ENCODE measurements at places on chromosomes 11 and 22.

DNA sequence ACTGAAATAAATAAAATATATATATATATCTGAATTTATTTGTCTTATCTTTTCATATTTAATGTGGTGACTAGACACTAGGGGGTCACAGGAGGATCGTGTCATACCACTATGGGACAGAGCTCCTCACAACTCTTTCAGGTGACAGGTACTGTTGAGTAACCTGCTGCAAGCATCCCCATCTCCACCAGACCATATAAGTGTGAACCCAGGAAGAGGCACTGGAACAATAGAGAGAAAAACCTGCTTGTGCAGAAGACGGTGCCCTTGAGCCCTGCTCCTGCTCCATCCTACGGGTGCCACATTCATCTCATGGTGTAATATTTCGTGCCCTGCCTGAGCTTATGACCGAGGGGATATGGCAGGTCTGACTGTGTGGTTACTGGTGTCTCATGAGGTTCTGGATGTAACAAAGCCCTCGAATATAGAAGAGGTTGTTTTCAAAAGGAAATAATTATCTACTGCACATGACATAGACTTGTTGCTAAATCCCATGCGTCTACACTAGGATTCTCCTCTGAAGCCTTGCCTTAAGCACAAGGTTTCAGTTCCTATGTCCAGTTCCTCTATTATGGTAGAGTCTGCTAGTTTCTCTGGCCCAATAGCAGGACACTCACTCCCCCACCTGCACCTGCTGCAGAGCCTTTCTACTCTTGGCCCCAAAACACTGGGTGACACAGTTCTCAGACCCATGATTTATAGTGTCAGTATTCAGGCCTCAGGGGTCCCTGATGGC, 70.4 kb downstream of the GGTLC2 start:
- DNase-seq, result no peak

GRCh38 chr11:111298413-111299100, at the start of gene POU2AF3:
Gene POU2AF3, plus strand, starts transcription at chr11:111298546. Its CDS starts 36 bp downstream, at chr11:111298582.
- no peak for DNase-seq

DNA sequence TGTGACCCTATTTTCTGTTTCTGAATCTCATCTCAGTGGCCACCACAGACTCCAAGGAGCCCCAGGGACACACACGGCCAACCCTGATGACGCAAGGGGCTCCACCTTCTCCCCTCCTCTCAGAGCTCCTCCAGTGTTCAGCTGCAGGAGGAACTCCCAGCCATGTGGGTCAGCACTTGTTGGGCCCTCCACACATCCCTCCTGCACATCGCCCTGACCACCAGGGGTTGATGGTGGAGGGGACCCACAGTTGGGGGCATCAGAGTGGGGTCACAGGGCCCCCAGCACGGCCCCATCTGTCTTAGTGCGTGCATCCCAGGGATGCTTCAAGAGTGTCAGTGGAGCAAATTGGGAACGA, 499.6 kb downstream of the BRD1 start:
- no peak for DNase-seq

DNA sequence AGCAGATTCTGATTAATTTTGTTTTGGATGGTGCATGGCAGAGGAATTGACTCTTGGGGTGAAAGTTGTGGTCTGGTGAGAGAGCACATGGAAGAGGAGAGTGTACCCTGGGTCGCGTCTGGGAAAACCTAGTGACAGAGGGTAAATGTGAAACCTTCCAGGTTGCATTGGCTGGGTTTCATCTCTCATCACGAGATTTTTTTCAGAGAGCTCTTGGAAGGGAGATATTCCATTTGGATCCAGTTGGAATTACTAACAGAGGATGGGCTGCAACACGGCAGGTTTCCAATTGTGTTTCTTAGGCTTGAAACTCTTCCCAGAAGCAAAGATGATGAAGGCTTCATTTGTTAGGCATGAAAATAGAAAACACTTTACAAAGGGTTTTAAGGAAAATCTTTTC, 109.7 kb upstream of the MTMR2 start:
- no peak for DNase-seq

DNA sequence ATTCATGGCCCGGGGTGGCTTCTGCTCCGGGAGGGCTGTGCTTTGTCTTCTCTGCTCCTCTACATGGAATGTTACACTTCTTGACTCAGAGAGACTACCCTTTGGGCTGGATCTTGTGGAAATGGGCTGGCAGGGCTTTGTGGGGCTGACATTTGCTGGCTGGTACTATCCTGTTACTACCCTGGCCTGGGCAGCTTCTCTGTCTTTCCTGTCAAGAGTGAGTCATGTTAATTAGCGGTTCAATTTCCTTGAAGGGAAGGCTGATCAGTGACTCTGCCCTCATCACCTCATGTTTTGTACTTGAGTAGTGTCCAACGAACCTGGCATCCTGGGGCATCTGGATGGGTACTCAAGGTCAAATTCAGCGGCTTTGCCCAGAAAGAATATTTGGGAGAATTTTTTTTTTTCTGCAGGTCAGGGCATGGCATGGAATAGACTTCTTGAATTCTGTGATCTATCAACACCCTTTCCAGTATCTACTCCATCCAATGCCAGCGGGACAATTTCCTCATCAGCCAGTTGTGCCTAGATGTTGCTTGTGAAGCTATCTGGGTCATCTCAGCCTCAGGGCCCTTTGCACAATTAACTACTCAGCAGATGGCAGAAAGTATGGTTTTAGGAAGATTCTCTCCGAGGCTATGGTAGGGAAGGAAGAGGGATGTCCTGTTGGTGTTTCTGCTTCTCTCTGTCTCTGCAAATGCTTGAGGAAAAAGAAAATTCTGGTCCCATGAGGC, 140.5 kb upstream of the PLET1 start:
- DNase-seq, result no peak

GRCh38 chr22:49666146-49666809, 161.4 kb downstream of the BRD1 start:
- no peak for DNase-seq

DNA sequence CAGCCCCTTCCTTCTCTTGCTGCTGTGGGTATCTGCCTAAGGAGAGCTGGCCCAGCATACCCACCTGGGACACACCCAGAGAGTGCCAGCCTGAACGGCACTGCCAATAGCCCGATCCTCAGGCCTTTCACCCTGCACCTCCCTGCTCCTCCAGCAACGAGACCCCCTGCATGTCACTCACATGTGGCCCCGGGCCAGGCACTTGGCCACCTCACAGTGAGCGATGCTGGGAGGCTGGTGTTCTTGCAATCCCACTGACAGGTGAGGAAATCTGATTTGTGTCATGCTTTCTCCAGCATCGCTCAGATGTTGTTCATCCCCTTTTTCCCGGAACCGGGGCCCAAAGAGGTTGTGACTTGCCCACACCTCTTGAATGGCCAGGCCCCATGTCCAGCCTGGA, 20.5 kb downstream of the DAGLA start:
- DNase-seq, result no peak

DNA sequence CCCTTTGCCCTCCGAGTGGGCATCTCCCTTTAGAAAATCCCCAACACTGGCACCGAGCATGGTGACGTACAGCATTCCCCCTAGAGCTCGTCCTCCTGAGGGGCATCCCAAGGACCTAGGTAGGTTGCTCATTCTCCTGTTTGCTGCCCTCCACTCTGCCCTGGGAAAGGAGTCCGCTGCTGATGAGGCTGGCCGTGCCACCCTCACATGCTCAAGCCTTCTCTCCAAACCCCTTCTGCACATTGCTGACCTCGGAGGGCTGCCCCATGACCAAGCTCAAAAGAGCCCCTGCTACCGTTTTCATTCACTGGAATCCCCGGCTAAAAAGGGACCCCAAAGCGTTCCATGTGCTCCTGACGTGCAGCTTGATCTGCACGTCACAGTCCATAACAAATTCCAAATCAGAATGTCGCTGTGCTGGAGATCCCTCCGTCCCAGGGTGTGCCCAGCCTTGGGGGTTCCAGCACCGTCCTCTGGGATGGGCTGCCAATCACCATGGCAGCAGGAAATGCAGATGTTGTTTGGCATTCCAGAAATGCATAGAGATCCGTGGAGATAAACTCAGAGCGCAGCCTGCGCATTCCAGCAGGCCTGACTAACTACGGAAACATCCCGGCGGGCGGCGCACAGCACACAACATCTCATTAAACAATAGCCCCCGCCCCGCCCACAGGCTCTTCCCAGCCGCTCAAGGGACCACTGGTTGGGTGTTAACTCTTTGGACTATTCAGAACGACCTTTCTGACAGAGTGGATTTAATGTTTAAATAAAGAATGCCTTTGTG, 26.3 kb upstream of the GNB1L start:
- DNase-seq, result no peak

GRCh38 chr11:15200696-15201095, 86.0 kb downstream of the INSC start:
- no peak for DNase-seq

DNA sequence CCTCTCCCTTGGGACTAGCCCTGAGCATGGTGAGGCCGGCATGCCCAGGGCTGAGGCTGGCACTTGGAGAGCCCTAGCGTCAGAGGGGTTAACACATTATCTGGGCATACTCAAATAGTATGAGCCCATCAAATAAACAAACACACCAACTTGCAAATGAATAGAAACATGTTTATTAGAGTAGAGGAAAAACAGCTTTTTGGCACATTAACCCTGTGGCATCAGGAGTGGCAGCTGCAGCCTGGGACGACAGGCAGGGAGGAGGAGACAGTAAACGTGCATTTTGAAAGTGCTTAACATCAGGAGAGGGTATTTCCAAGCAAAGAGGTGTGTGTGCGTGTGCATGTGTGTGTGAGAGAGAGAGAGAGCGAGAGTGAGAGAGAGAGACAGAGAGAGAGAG, 684.9 kb downstream of the NTM start:
- no peak for DNase-seq

- peak; percentile 78 for DNase-seq
These were observed 178.6 kb downstream of the CNTN5 start for GRCh38 chr11:99199341-99199740.

DNA sequence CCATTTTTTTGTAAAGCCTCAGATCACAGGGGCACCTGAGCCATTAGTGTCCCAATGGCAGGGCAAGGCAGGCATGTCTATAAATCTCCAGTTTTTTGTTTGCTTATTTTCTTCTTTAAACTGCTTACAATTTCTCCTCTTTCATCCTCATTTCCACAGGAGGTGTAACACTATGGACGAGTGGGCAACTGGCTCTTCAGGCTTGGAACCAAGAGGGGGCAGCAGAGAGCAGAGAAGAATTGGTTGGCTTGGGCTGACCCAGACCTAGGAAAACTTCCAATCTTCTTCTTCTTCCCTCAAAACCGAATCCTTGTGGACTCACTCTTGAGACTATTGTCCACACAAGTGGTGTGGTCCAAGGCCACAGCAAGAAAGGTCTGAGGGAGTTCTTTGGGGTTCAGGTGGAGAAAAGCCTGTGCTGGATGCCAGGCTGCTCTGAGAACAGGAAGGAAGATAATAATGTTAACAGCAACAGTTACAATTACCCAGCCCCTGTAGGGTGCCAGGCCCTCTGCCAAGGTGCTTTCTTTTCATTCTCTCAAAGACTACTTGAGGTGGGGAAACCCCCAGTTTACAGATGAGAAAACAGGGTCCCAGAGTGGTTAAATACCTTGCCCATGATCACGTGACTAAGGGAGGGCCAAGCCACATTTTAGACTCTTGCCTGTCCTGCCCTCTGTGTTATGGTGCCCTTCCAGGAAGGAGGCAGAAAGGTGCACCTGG, 70.7 kb upstream of the E2F8 start:
- DNase-seq, result peak; percentile 61

DNA sequence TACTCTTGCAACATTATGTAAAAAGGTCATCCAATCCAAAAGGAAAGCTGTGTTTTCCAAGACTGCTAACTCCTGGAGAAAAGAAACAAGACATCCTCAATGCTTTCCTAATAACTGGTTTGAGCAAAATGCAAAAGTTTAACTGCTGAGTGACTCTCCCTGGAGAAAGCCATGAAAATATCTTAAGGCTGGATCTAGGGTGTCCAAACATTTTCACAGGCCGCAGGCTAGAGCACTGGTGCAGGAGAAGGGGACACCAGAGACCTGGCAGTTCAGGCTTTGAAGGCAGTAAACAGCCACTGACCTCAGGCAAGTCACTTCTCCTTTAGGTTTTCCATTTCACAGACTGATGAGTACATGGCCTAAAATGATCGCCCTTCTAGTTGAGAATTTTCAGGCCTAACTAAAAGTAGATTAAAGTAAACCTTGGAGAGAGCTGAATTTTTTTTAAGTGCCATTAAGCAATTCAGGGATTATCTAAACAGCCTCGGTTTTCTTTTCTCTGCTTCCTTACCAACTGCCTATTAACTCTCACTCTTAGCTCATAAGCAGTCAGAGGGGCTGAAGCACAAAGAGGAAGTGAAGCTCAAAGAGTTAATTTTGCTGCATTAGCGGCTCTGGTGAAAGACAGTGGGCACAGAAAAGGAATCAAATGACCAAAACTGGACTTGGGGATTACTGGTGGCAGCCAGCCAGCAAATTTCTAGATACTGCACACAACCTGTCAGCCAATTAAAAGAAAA, 2.3 kb downstream of the CHKA start:
- DNase-seq, result no peak

DNA sequence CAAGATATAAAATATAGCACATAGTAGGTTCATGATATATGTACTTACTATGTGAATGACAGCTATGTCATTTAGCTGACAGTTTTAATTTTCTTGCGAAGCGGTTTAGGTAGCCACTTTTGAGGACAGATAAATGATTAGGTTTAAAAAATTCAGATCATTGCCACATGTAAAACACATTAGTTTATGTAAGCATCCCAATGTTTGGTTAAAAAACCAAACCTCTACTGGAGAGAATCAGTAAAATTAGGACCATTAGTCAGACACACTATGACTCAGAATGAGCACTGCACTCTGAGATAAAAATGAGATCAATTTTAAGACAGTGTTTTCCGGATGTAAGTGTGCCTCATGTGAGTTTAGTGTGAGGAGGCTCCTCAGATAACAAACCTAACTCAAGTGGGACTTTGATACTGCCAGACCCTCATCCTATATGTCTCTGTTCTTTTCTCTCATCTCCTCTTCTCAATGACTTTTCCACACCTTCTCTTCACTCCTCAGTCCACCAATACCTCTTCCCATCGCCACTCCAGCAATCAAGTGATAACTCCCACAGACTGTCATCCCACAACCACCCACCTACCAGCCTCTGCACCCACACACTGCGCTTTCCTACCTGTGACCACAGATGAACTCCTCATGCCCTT, 6.8 kb upstream of the OR2AT4 start:
- DNase-seq, result no peak

Measured in right lobe of liver (tissue), 6 donors.